Activated naive CD4-positive, alpha-beta T cell treated with Interleukin-2 at 50 U/mL for 16 hours (primary cell): ENCODE measurements at places on chromosomes 5 and 9.

- DNase-seq: no peak
Measured at GRCh38 chr9:121954477-121955140, 138.5 kb downstream of the TTLL11 start.

- DNase-seq: no peak
Measured at GRCh38 chr9:78856144-78856543, 559.2 kb downstream of the PSAT1 start.

GRCh38 chr9:17204611-17205152 is 69.8 kb downstream of the CNTLN start:
- DNase-seq: no peak

- DNase-seq: no peak
Measured at GRCh38 chr9:125999504-125999881, 252.3 kb downstream of the PBX3 start.

DNA sequence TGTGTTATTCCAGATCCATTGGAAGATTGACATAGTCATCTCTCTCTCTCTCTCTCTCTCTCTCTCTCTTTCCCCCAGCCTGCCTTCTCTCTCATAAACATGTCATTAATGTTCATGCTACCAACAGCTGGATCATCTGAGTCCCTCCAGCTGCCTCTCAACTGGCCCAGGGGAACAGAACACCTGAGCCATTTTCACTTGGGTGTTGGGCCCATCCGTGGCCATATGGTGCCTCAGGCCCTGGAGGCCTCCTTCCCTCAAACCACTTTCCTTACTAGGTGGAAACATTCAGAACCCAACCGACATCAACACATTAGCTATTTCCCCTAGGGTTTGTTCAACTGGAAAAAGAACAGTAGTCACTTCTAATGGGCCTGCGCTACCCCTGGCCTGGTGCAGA is 196.2 kb downstream of the FRMD3 start:
- DNase-seq: no peak

DNA sequence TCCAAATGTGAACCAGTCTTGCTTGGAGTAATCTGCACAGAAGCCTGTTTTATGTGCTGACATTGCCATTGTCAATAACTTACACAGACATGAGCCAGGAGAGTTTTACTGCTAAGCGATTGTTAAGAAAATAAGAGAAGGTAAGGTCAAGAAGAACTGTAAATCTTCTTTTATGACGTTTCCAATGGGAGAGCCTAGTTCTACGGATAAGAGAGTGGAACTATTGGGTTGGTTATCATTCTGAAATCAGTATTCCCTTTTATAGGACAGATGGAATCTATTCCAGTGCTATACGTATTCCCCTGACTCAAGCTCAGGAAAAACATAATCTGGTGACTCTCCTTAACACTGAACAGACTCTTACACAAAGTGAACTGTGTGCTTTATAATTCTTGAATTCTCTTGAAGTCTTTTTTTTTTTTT is 137.9 kb upstream of the OTULINL start:
- DNase-seq: no peak

- DNase-seq: no peak
Measured at GRCh38 chr9:137314561-137315560, 12.8 kb upstream of the NRARP start.

DNA sequence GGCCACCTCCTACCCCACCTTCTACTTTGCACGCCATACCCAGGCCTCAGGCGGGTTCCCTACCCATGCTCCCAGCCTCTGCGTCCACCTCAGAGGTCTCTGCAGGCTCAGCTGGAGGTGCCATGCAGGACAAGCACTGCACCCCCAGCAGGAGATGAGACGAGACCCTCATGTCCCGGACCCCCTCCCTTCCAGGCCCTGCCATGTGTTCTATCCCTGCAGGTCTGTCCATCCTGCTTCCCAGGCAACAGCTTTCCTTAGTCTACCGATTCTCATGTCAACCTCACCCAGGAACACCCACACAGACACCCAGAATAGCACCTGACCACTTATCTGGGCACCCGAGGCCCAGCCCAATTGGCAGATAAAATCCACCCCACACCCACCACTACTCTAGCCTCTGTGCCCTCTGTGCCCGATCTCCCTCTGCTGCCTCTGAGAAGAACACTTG is 52.1 kb downstream of the SEMA4D start:
- DNase-seq: no peak

DNA sequence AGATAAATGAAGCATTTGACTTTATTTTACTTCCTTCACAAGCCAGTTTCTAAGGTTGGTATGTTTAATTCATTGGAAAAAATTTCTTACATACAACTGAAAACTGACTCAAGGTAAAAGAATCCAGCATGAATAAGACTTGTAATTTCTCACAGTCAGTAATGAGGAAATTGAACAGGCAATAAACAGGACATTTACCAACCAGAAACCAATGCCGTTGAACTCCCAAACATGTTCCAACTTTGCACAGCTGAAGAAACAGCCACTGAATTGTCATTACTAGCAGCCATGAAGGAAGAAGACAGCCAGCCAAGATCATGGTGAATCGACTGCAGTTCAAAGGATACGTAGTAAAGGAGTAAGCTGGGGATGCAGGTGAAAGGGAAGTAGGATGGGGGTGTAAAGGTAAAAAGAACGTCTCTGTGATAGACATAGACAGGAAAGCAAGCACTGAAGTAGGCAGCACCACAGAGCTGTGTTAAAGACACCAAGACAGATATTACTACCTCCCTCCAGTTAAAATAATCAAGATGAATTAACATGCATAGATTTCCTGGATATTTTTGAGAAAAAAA is 21.3 kb upstream of the SLC12A2 start:
- DNase-seq: no peak

DNA sequence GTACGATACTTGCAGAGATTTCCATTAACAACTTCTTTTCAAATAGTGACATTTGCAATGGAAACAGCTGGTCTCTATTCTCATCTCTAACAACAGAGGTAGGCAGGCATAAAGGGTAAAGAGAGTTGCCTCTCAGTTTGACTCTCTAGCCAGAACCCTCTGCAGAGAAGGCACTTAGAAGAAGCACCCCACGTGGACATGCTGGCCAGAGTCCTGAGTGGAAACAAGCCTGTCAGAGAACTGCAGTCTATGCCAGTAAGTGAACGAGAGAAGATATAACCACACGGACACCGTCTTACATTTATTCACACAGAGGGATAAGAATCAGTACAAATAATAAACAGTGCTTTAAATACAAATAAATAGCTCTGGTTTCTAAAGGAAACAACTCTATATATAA is 11.0 kb upstream of the LHX6 start:
- no peak for DNase-seq
